Central memory CD4-positive, alpha-beta T cell (primary cell): ENCODE measurements at places on chromosomes 16 and 17.

DNA sequence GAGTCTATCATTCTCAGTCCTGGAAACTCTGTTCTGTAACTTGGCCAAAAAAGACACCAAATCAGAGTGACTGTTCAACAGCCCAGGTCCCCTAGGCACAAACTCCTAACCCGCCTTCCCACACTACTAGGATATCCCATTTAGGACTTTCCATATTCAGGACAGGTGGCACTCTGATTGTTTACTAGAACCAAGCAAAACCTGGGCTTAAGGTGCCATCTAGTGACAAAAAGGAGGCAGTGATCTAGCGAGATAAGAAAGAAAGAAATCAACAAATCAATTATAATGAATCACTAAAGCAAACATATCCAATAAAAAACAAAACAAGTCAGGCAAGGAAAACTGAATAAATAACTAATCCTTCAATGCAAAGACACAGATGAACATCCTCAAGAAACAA is 203.9 kb downstream of the CEP112 start:
- DNase-seq = no peak

DNA sequence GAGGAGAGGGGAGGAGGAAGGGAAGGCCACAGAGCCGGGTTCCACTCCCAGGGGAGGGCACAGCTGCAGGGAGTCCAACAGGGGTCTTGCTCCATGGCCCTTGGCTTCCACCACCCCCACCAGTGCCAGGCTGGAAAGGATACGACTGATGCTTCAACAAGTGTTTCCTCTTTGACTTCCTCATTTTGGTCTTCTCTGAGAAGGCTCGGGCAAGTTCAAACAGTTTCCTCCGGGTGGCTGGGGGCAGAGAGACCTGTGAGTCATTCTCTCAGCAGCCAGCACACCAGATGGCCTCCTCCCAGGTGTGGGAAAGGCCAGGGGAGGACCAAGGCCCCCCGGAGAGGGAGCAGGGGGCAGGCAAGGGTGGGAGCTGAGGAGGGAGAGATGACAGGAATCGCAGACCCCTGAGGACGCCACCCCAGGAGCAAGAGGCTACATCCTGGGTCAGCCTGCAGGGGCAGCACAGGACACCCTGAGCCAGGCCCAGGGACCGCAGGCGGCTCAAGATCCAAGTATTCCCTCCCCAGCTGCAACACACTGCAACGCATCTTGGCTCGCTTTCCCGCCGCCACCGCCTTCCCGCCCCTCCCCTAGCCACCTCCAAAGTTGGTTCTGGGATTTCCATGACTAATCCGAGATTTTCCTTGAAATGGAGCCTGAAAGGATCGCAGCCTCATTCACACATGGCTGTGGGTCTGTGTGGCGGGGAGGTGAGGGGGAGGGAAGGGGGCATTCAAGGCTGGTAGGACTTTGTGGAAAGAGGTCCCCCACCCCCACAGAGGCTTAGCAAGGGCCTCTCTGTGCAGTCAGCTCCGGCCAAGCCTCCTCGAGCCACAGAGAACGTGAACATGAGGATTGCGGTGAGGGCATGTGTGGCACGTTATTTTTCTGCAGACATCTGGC is 18.4 kb upstream of the MRPS23 start:
- DNase-seq = no peak

GRCh38 chr17:76544546-76545365 is 4.9 kb downstream of the PRCD start:
- DNase-seq = no peak

- no peak for DNase-seq
These were observed at the start of gene NRN1L for GRCh38 chr16:67884684-67885083. Gene NRN1L, plus strand, starts transcription at chr16:67884885. Its CDS starts 19 bp downstream, at chr16:67884904.

DNA sequence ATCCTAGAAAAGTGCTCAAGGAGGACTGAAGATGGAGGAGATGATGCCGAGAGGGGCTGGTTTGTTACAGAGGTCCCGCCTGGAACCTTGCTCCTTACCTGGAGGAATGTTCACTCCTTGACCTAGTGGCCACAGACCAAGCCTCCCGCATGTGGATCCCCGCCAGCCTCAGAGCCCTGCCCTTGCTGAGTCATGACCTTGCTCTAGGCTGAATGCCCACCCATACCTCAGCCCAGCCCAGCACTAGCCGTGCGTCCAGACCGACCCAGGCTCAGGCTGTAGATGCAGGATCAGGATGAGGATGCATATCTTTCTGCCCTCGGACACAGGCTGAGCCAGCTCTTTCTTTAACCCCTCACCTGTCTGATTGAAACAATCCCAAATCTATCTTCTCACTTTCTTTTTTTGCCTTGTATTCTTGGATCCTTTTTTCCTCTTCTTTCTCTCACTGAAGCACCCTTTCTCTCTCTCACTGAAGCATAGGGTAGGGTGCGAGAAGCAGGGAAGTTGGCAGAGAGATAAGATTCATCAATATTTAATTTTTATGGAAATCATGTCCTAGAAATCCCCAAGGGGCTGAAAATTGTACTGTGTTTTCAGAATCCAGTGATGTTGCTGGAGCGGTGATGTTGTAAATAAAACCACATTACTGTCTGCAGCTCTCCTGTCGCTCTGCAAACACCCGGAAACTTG is 34.9 kb downstream of the WSCD1 start:
- no peak for DNase-seq

DNA sequence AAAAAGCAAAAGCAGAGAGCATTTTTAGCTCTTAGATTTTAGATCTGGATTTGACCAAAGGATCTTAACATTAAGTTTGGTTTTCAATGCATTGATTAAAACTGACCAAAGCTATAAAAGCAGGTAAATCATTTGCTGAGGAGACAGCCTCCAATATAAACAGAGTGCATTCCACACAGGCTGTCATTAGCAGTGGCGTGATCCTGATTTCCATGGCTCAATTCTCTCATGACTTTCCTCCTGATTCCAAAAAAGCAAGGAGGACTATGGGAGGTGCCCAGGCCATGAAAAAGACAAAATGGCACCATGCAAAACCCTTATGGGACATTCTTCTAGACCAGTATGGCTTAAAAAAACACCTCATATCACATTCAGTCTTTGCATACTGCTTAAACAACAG is 53.5 kb downstream of the PARN start:
- DNase-seq = no peak

DNA sequence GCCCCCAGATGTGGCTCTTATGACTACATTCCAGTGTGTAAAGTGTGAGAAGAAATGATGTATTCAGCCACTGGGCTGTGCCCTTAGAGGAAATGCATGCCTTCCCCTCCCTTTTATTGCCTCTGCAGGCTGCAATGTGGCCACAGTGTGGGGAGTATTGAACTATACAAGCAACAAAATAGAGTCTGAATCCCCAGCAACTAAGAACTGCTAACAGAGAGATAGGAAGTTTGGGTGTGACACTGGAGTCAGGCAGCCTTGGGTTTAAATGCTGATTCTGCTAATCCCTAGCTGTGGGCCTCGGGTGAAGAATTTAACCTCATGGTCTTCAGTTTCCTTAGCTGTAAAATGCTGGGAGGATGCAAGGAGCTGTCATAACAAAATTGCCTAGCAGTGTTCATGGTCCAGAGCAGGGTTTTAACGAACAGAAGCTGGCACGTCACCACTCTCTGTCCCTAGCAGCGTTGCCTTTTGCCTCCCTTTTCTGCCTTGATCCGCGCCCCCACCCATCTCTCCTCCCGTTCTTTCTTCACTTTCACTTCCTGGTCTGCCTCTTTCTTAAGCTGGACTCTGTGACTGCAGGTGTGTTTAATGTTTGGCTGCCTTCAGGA is 50.3 kb downstream of the KPNA2 start:
- no peak for DNase-seq

- no peak for DNase-seq
These were observed 1.4 kb downstream of the RANBP10 start for GRCh38 chr16:67804853-67805542.

DNA sequence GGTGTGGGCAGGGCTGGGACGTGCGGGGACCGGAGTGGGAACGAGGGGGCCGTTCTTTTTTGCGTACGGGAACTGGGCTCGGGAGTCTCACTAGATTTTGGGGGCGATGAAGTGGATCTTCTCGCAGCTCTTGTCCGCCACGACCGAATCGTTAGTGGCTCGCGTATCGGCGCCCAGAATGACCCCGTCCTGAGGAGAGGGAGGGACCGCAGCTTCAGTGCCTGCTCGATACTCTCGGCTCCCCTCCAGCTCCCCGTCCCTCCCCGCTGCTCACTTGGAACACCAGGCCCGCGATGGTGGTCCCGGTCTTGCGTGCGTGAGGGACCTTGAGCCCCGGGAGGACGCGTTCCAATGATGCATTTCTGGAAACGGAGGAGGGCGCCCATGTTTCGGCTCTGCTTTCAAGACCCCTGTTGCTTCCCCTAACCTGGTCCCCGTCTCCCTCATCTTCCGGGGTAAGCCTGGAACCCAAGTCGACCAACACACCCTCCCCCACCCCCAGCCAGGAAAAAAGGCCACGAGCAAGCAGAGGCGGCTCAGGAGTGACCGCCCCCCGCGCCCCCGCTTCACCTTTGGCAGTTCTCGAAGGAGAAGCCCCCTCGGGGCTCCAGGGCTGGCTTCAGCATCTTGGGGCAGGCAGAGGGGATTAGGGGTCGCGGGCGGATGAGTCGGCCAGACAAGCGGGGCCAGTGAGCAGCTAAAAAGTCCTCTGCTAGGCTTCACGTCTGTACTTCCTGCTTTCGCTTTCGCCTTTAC is at the start of gene PSMB10:
Gene PSMB10 (minus strand): TSS at position 727 of the 756 bp plus-strand sequence. CDS start 101 bp downstream, at position 626.
- no peak for DNase-seq

DNA sequence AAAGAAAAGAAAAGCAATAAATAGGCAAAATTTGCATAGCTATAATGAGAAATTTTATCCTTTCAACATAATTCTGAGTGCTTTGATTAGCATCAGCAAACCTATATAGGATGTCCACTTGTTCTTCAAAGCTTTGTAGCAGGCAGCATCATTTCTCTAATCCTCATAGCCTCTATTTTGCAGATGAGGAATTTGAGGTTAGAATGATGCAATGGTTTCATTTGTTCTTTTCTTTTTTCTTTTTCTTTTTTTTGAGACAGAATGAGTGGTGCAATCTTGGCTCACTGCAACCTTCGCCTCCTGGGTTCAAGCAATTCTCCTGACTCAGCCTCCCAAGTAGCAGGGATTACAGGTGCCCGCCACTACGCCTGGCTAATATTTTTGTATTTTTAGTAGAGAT is 594.4 kb downstream of the TOX3 start:
- DNase-seq = no peak

DNA sequence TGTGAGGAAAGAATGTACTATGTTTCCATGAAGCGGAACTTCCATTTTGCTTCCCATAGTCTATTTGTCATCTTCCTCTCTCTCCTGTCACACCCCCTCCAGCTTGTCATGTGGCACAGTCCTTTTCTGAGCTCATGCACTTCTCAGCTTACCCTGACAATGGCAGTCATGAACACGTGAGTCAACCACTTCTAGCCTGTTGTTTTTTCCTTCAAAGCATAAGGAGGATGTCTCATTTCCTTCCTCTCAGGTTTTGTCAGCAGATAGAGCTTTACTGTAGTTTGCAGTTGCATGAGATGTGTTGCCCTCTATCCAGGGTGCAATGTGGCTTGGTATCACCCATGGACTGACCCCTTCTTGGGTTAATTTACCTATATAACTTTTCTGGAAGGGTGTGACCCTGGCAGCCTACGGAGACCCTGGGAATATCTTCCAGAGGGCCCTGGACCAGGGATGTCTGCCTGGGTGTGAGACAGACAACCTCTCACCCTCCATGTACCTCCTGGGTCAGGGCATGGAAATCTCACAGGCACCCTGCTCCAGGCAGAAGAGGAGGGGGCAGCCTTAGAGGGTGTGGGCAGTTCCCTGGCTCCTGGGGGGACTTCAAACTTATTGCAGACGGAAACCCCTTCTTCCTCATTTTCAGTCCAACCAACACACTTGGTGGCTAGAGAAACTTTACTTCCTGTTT is 4.0 kb upstream of the ZNF267 start:
- peak; percentile 91 for DNase-seq

DNA sequence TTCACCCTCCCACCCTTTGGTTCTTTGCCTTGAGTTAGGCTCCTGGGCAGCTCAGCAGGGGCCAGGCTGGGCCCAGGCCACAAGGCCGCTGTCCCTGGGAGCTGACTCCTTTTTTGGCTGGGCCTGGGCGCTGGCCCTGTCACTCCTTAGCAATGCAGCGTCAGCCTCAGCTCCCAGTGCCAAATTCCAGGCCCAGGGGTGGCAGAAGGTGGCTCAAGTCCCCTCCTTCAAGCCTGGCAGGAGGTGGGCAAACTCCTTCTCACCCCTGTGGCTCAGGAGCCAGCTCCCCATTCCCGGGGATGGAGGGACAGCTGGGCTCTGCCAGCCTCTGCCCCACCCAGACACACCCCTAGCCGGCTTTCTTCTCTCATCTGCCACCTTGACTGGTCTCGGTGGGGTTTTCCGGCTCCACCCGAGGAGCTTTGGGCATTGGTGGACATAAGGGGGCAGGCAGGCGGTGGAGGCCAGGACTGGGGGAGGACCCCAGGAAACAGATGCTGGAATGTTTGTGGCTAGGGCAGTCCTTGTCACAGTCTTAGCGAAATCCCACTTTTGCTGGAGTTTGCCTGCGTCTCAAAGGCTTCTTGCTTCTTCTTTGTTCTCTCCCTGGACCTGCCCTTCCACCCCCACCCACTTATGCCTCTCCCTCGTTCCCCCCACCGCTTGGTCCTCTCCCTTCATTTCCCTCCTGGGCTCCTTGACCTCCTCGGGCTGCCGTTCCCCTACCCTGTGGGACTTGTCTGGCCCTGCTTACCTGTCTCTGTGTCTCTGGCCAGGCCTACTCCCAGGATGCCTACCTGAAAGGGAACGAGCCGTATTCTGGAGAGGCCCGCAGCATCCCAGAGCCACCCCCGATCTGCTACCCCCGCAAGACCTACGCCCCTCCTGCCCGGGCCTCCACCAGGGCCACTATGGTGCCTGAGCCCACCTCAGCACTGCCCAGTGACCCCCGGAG is 37.4 kb downstream of the ARHGAP23 start:
- DNase-seq = no peak

GRCh38 chr17:31321481-31321880 is at the start of gene EVI2A:
Gene EVI2A, minus strand, starts transcription at chr17:31321622. Its CDS starts 2,609 bp downstream, at chr17:31319013.
- DNase-seq = peak; percentile 89

DNA sequence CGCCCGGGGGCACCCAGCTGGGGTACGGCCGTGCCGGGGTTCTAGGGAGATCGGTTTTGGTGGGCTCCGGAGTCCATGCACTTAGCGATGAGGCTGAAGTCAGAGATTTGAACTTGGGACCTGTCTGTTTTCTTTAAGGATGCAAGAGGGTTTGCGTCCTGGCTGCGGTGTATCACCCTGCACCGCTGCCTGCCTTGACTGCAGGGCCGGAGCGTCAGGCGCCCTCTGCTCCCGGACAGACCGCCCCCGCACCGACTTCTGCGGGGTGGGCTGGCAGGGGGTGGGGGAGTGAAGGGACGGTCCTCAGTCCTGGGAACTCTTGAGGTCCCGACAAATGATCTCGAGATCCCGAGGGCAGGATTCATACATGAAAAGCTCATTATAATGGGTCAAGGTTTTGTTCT is 701 bp downstream of the PDP2 start:
- no peak for DNase-seq
